Stimulated activated CD4-positive, alpha-beta T cell treated with anti-CD3 and anti-CD28 coated beads, Interleukin-4, amount 100 ng/mL, for 48 hours (primary cell): ENCODE measurements at places on chromosomes 6 and 20.

DNA sequence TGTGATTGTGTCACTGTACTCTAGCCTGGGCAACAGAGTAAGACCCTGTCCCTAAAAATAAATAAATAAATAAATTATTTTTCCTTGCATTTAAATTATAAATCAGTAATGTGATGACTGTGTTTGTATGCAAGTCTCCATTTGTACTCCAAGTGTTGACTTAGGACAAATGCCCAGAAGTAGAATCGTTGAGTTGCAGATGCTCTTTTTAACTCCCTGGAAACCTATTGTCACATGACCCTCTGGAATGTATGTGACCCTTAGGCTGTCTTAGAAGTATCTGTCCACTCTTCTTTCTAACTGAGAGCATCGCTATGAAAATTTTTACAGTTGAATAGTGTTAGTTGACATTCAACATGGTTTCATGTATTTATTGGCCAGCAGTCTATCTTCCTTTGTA, 18.8 kb downstream of the OR2A4 start:
- DNase-seq = no peak

GRCh38 chr6:41531591-41532582, 14.3 kb upstream of the FOXP4 start:
- DNase-seq = peak; percentile 60

GRCh38 chr6:48766349-48766748, 655.4 kb upstream of the PTCHD4 start:
- DNase-seq = no peak

DNA sequence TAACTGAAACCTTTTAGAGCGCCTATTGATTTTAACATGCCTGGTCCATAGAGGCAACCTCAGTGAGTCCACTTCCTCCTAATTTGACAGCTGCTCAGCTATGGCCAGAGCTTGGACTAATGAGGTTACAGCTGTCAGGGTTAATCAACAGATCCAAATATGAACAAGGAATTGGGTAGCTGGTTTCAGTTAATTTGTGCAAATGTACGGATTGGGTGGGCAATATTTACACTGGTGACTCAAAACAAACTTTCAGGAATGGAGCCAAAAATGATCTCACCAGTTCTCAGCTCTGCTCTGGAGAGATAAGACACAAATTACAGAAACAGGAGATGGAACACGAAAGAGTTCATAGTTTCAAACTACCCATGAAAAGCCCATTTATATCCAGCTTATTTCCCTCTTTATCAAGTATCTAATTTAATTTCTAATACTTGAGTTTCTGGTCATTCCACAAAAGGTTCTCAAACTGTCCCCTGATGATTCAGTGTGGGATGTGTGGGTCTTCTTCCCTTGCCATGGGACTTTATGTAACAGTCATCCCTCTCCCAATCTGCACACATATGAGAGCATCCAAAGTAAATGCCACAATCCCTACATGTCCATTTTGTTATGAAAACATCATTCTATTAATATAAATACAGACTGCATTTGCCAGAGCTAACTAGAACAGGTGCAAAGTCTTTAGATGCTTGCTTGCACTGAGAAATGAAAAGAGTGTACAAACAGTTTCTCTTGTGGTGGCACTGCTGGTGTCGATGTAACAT, 149.9 kb downstream of the RPS12 start:
- no peak for DNase-seq
